HT1080 (cell line): ENCODE measurements at places on chromosomes 12 and 14. TPM values are rescaled to one million over a fixed set of nuclear protein-coding genes. Genes with fewer than 3 reads are reported as not detected.
A peak's percentile ranks its signal among the peaks of the same experiment; 100 is the strongest.

- no peak for DNase-seq
Observed at GRCh38 chr12:52946797-52947547, 1.9 kb upstream of the KRT18 start.

DNA sequence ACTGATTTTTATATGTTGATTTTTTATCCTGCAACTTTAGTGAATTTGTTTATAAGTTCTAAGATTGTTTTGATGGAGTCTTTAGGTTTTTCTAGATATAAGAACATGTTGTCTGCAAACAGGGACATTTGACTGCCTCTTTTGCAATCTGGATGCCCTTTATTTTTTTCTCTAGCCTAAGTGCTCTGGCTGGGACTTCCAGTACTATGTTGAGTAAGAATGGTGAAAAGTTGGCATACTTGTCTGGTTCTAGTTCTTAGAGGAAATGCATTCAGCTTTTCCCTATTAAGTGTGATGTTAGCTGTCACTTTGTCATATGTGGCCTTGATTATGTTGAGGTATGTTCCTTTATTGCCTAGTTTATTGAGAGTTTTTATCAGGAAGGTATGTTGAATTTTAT is 68.1 kb downstream of the ERC1 start:
- no peak for DNase-seq

DNA sequence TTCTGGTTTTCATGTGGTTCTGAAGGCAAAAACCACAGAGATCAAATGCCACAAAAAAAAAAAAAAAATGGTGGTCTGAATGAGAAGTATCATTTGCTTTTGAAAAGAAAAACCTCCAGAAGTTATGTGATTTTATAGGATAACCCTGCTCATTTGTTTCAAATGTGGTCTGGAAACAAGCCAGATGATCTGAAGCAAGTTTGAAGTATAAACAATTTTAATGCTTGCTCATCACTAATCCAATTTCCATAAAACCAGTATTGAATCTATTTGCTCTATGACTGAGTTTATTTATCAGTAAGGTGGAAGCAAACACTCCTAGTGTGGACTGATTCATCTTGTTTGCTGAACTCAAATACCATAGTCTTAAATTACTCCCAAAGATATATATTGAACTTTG is 407.3 kb upstream of the FLRT2 start:
- DNase-seq: peak; percentile 49

DNA sequence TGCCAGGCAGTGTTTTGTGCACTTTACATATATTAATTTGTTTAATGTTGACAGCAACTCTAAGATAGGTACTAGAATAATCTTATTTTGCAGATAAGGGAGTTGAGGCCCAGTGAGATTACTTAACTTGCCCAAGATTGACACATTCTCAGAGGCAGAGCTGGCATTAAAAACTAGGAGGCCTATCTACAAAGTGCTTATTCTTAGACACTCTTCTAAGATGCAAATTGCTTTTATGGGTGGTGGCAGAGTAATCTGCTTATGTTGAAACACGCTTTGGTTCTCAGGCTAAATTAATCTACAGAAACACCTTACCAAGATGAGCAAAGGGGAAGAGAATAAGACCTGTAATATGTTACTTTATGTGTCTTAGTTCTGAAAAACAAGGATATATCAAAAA is 7.2 kb downstream of the MGP start:
- DNase-seq: no peak

DNA sequence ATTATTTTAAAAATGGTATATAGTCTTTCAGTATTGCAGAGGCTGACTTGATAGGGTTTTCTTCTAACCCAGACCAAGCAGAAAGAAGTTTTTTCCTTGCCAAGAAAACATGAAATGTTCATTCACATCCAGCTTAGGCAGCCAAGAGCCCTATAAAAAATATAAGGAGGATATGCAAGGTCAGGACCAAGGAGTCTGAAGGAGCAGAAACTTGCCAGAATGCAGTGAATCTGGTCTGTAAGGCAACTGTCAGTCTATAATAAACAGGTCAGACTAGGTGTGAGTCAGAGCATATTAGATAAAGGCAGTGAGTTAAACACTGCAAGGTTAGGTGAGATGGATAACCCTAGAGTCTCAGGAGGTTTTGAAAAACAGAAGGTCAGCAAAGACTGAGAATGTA is 645.5 kb downstream of the C12orf50 start:
- DNase-seq: peak; percentile 4

DNA sequence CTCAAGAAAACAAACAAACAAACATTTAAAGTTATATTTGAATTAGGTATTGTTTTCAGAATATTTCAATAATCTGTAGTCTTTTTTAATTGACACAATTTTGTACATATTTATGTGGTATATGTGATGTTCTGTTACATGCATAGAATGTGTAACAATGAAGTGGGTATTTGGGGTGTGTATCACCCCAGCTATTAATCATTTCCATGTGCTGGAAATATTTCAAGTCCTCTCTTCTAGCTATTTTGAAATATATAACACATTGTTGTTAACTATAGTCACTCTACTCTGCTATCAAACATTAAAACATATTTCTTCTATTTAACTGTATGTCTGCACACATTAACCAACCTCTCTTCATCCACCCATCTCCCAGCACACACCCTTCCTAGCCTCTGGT is 32.0 kb upstream of the SIX1 start:
- DNase-seq: no peak

- DNase-seq: no peak
Observed at GRCh38 chr12:46450279-46450748, 77.7 kb upstream of the SLC38A2 start.

GRCh38 chr12:11943919-11944700 is 126.6 kb upstream of the BCL2L14 start:
- DNase-seq: no peak

DNA sequence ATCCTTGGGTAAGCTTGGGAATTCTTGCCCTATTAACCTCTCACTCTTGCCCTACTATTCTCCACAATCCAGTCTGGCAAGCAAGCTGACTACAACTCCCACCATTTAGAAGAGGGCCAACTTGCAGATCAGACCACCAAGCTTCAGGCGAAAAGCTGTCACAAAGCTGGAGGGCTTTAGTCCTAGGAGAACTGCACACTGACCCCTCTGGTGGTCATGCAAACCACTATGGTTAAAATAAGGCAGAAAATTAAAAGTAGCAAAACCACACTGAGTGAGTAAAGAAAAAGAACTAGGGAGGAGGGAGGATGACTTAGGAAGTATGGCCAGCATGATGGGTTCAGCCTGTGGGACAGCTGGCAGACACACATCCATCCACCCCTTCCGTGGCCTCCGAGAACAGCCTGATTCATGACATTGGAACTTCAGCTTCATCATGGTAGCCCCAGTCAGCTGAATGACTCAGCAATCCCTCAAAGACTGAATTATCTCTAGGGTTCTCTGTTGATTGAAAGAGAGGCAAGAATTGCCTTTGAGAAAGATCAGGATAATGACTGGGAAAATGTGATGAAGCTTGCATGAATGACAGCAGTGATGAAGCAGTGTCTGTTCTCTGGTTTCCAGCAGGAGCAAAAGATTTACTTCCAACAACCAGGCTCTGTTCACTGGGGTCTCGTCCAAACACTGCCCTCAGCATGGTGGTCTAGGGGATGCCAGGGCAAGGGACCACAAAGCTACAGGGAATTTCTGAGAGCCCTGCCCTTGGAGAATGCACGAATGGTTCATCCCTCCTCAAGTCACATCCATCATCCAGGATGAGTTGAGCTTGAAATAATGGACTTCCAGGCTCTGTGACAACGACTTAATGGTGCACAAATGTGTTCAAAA is 24.4 kb downstream of the PITPNM2 start:
- DNase-seq: peak; percentile 99

GRCh38 chr14:104680056-104680805 is 9.2 kb upstream of the INF2 start:
- peak; percentile 88 for DNase-seq

- DNase-seq: no peak
Observed at GRCh38 chr14:24609655-24610344, at the start of gene GZMH. GZMH (minus strand) TSS chr14:24609685; CDS start chr14:24609613, 72 bp downstream.

GRCh38 chr12:113866496-113866895 is 99.6 kb downstream of the RBM19 start:
- no peak for DNase-seq

- DNase-seq: peak; percentile 81
Observed at GRCh38 chr12:88247241-88247643, 105.1 kb downstream of the TMTC3 start.

GRCh38 chr14:23068789-23069412 is 11.6 kb upstream of the CDH24 start:
- DNase-seq: peak; percentile 92

GRCh38 chr12:1553987-1554982 is 40.1 kb downstream of the FBXL14 start:
- DNase-seq: no peak

DNA sequence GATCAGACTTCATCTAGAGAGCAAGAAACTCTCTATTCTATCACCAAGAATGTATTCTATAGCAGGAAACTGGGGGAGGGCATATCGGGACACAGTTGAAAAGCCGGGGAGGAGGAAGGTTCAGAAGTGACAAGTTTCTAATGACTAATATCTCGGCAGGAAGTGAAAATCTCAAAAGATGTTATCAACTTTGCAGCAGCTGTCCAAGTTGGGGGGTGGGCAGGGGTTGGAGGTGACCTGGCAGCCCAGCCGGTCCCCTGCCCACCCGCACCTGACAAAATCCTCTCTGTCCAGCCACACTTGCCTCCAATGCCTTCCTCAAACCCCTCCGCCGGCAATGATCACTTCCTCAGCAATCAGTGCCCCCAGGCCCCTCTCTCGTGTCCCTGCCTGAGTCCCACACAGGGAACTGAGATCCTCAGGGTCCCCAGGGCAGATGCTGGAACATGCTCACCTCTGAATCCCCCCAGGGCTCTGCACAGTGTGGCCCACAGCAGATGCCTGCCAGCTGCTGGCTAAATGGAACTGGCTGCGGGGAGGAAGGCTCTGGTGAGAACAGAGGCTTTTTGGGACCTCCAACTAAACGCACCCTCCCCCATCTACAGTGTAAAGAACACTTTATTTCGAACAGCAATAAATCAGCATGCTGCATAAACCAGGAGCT is 43.9 kb downstream of the CCDC88C start:
- peak; percentile 50 for DNase-seq

- DNase-seq: no peak
Observed at GRCh38 chr14:61150851-61151250, 130.3 kb downstream of the TMEM30B start.

DNA sequence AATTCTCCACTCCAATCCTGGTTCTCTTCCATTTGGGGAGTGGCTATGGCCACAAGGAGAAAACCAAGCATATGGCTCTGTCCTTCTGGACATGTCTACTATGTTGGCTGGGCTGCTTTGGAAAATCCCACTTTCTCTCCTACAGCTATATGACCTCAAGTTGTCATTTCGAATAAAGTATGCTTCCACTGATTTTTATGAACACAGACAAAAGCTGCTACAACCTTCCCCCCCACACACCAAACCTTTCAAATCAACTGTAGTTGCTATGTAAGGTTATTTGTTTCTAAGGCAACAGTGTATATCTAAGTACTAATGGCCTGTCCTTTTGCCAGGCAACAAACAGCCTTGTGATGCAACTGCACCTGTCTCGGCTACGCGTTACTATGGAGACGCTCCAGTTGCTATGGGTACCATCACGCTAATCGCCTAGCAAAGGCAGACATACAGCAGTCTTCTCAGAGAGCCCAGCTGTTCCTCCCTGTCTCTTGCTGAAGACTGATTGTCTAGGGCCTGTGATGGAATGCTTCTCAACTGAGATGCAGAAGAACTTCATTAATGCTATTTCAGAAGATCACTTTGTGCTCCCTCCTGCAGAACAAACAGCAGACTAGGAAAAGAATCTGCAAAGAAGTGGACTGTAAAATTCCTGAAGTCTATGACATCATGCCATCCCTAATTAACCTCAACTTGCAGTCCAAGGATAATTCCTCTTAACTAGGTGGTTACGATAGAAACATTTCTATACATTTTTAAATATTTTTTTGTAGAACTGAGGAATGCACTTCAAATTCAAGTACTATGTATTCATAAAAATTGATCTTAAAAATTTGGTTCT is 67.6 kb downstream of the FOXN3 start:
- no peak for DNase-seq

DNA sequence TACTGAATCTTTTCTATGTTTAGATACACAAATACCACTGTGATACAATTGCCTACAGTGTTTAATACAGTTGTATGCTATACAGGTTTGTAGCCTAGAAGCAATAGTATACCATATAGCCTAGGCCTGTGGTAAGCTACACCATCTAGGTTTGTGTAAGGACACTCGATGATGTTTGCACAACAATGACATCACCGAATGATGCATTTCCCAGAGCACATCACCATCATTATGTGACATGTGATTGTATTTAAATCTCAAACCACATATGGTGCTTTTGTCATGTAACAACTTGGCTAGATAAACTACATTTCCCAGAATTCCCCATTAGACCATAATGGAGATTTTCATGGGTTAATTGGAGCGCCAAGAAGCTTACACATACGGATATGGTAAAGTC is 128.4 kb upstream of the CPNE8 start:
- no peak for DNase-seq

GRCh38 chr12:58564721-58565120 is 355.6 kb downstream of the LRIG3 start:
- DNase-seq: no peak

DNA sequence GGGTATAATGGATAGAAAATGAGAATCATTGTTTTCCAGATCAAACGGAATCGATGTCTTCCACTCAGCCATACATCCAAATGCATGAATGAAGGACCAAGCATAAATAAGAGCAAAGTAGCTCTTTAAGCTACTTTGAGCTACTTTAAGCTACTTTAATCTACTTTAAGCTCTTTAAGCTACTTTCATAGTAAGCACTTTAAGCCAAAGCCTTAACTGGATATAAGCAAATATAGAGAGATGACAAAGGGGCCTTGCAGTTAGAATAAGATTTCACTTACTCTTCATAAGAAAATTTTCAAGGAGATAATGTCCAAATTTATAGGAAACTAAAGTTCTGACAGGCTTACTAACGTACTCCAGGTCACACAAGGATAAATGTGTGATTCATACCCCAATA is 355.6 kb upstream of the KITLG start:
- DNase-seq: no peak

GRCh38 chr14:85281921-85282320 is 248.0 kb upstream of the FLRT2 start:
- DNase-seq: no peak

Gene PPP1R1A
- total RNA-seq: not detected in 2 replicates

Gene NKX2-1
- total RNA-seq: not detected in 2 replicates

Gene PPP4R4
- total RNA-seq: 2.0 and 8.8 TPM in 2 replicates

Gene RPGRIP1
- not detected in 2 replicates for total RNA-seq

Gene PLEKHG7
- not detected in 2 replicates for total RNA-seq

Gene SERPINA5
- not detected in 2 replicates for total RNA-seq

Gene WASHC3
- 55.2 and 58.4 TPM in 2 replicates for total RNA-seq

Gene SLC4A8
- 2.4 and 4.7 TPM in 2 replicates for total RNA-seq

Gene TPPP2
- total RNA-seq: not detected in 2 replicates

Gene ACRBP
- total RNA-seq: not detected in 2 replicates

Gene P2RX2
- total RNA-seq: not detected in 2 replicates

Gene GPR68
- total RNA-seq: 0.80 and 2.3 TPM in 2 replicates

Gene MAP3K12
- 12.3 and 18.9 TPM in 2 replicates for total RNA-seq
